ENCODE measurements at places on chromosomes 3 and 15.

GRCh38 chr3:27623085-27623753, 98.9 kb downstream of the EOMES start:
- DNase-seq: no peak

DNA sequence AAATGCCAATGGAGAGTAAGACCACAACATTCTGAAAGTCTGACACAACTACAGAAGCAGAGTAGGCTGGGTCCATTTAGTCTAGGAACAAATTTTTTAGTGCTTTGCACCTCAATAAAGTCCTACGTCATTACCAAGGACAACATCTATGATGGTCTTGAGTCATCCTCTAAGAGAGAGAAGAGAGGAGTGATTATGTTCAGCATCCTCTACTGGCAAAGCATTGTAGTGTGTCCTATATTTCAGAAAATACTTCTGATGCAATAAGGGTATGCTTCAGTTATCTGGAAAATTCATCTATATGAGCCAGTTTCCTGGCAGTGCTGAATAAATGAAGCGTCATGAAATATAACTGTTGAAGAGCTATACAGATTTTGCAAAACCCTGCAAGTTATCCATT, 95.6 kb downstream of the P2RY1 start:
- DNase-seq: no peak

DNA sequence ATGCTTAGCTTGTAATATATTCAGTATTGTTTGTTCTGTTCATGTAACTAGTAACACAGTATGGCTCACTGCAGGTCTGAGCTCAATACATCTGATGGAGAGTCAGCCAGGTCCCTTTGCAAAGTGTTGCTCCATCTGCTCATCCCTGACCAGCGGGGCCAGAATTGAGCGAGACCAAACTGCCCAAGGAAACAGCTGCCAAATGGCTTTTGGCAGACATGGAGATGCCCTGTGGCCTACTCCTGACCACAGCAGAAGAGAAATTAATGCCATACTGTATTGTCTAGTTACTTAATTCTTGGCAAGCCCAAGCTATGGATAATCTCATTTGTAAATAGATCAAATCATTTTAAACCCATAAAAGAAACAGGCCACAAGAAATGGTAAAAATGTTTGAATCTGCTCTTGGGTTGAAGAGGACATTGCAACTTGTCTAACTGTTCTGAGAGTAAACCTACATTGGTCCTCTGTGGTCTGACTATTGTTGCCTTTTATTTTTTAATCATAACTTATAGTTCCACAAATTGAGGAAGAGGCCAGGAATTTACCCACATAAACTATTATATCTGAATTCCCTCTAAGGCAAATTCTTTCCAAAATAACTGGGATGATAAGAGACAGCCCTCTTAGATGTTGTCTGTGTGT, 209.5 kb downstream of the EBLN2 start:
- no peak for DNase-seq

DNA sequence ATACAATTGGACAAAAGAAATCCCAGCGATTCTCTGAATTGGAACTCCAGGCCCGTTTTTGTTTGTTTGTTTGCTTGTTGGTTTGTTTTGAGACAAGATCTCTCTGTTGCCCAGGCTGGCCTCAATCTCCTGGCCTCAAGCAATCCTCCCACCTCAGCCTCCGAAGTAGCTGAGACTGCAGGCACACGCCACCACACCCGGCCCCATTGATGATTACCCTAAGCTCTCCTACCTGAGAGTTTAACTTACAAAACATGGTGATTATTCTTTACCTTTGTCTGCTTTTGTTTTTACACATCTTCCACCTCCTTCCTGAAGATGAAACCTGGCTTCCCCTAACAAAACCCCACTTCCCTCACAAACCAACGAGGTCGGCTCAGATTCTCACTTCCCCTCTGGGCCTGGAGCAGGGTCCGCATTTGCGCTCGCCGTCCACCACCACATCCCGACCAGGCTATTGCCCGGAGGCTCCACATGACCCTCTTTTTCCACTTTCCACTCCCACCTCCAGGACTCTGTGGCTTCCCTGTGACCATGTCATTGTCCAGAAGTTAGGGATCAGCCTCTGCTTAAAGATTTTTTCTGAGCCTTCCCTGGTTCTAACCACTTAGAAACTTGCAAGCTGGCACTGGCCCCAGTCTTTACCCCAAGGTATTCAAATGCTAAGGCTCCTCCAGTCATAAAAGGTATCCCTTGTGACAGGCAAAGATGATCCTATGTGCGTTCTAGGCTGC, 14.8 kb downstream of the KLHL6 start:
- DNase-seq: no peak

DNA sequence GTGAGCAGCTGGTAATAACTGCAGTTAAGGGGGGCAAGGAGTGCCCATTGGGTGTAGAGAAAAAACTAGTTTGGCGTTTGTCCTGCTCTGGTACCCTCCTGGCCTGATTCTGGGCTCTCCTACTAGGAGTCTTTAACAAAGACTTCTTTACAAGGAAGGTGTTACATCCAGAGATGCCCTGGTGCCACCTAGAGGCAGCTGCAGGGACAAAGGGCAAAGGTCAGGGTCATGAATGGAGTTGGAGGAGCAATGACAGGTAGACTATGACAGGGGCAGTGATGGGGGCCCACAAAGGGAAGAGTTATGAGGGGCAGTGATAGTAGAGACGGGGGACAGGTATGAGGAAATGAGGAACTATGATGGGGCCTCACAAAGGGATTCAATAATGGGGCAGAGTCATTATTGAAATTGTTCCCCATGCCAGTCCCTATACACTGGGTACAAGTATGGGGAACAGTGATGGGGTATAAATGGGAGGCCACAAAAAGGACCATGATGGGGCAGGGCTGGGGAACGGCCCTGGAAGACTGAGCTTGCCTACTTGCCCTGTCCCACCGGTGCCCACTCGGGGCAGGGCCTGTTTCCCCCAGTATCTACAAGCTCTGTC, 7.9 kb downstream of the CCDC71 start:
- DNase-seq: no peak

DNA sequence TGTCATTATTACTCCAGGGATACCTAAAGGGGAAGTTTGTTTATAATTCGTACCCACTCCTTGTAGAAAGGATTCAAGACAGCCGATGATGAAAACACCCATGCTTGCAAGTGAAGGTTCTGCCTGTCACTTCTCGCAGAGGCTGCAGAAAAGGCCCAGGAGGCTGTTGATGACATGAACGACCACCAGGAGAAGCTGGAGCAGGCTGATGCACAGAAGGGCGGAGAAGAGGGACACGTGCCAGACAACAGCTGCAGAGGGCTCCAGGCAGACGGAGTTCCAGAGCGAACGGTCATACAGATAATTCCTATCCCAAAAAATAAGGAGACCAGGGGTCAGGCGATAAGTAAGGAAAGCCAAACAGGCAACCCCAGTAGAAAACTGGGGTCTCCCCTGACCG, 5.7 kb upstream of the DYNLT2B start:
- DNase-seq: no peak
